Osteoblast (primary cell): ENCODE measurements at places on chromosomes 3 and 15. TPM values are rescaled to one million over a fixed set of nuclear protein-coding genes. Genes with fewer than 3 reads are reported as not detected.
A peak's percentile ranks its signal among the peaks of the same experiment; 100 is the strongest.

- DNase-seq = no peak
Measured at GRCh38 chr3:66010739-66011655, 27.7 kb downstream of the MAGI1 start.

DNA sequence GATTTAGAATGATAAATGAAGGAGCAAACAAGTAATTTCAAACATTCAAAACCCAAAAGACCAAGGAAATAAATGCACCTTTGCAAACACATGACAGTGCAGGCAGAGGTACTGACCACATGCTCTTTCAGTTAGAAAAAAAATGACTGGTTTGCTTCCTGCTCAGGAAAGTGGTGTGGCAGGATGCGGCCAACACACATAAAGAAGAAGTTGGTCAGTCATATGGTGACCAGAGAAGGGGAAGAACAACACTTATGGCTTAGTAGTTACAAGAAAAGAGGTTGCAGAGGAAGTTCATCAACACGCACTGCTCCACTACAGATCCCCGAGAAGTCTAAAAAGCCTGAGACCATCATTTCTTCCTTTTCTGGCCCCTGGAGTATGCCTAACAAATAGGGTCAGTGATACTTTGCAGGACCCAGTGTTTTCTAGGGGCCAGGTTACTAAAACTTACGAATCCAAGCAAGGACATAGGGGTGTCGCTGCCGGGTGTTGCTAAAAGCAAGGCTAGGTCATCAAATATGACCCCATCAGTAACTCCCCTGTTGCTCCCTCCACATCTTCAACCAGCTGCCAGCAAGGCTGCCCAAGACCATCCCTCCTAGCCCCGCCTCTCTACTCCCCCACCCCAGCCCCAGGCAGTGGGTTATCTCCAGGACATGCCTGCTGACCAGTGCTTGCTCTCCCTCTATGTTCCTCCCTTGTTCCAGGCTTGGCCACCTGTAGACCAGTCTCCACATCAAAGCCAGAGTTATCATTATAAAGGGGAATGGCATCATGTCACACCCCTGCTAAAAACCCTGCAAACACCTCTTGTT is 11.2 kb downstream of the ATP8B4 start:
- DNase-seq = no peak

- DNase-seq = no peak
Measured at GRCh38 chr3:99218468-99218867, 317.0 kb upstream of the DCBLD2 start.

DNA sequence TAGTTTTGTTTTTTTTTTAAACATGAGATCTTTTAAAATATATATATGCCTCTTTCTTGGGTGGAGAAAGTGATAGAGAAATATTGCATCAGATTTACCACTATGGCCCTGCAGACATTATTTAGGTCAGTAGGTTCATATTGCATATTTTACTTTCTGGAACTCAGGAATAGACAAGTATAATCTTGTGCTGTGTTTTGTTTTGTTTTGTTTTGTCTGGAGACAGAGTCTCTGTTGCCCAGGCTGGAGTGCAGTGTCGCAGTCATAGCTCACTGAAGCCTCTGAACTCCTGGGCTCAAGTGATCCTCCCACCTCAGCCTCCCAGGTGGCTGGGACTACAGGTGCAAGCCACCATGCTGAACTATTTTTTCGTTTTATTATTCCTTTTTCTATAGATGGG is 21.5 kb upstream of the DUT start:
- no peak for DNase-seq

DNA sequence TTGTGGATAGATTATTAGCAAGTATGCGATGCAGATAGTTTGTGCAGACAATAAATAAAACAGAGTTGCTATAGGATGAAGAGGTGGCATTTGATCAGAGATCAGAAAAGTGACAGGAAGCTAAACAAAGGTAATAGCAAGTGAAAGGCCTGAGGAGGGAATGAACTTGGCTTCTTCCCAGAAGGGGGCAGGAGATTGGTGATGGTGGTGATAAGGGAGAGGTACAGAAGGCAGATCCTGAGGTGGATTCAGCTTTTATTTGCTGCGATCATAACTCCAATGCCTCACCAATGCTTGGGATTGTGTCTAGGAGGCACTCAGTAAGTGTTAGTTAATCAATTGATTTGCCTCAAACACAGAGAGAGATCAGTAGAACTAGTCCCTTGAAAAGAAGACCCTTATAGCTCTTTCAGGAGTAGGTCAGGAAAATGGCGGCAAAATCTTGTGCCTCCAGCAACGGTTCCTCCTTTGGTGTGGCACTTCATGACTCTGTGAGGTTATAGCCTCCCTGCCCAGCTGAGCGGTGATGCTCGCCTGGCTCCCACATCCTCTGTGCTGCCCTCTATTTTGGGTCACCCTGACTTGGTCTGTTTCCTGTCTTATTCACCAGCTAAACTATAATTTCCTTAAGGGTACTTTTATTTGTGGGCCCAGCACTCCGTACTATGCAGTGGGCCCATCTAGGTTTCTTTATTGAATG is 37.5 kb downstream of the TGFBR2 start:
- DNase-seq = no peak

DNA sequence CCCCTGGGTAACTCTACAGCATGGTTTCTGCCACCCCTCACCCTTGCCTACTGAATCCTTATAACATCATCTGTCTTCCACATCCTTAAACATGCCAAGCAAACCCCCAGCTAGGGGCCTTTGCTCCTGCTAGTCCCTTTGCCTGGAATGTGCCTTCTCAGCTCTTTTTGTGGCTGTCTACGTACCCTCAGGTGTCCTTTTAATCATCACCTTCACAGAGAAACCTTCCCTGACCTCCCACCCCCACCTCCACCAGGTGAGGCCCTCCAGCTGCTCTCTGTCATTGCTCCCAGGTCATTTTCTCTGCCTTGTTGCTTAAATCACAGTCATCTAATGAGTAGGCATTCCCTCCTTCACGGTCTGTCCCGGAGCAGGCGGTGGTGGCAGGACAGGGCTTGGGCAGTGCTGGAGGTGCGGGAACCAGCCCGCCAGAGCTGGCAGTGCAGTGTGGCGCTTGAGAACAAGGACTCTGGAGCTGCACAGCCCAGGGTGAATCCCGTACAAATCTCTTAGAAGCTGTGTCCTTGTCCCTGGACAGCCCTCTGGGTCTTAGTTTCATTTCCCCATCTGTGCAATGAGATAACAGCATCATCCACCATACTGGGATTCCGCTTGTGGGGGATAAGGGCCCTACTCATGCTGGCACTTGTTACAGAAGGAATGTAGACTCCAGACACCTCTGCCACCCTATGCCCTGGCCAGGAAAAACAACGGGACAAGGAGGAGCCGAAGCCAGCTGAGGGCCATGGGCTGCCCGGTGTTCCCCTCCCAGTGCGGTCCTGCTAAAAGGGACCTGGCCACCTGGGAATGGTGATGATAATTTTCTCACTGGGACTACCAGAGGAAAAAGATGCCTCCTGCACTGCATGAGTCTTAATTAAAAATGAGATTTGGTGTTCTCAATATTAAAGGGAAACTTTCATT is 52.1 kb upstream of the IQSEC1 start:
- no peak for DNase-seq

DNA sequence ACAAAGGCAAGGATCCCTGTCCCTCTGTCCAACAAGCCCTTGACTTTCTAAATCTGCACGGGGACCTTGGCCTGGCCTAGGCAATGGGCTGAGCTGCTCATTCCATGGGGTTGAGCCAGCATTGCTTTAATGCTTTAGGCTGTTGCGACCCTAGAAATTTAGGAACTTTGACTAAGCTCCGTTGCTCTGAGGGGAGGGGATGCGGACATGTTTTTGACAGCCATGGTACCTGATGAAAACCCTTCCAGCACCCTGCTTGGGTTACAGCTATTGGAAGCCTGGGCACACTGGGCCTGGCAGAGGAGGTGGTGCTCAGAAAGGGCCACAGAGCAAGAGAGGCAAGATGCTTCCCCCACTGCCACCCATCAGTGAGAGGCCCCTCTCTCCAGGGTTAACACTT is 37.1 kb downstream of the SYNM start:
- no peak for DNase-seq

GRCh38 chr3:100796556-100796955 is 87.3 kb downstream of the TFG start:
- DNase-seq = no peak

GRCh38 chr3:59235634-59236012 is 185.8 kb upstream of the CFAP20DC start:
- no peak for DNase-seq

DNA sequence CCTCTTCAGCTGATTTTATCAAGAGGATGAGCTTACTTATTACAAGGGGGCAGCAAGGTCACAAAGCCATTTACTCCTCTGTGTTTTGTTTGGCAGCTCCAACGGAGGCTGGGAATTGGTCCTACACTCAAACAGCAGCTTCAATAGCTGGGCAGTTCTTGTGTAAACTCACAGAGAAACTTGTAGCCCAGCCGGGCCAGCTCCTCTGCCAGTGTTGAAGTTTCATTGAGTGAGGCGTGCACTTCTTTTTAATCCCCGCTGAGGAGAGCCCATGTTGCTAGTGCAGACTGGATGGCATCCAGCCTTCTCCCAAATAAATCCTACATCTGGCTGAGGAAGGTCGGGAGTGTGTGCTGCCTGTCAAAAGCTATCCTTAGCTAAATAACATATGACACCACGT is 59.5 kb downstream of the BFSP2 start:
- DNase-seq = no peak

- no peak for DNase-seq
Measured at GRCh38 chr15:94028809-94029208, 202.6 kb upstream of the MCTP2 start.

GRCh38 chr3:108791473-108791872 is 31.1 kb upstream of the TRAT1 start:
- DNase-seq = no peak

DNA sequence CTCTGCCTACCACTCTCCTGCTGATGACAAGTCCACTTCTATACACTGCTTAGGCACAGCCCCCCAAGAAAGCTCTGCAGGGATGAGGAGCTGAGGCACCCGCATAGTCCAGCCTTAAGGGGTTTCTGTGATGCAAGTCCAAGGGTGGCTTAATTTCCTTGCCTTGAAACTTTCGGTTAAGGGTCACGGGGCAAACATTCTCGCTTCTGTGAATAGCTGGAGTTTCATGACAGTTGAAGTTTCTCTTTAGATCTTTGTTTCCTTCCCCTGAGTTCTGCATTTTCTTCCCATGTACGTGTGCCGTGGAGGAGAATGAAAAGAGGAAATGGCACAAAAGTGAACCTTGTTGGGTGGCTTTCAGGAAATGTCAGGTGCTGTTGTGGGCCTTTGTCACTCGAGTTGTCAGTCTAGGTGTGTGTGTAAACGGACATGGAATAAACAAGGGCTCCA is 7.0 kb downstream of the GPR160 start:
- no peak for DNase-seq

DNA sequence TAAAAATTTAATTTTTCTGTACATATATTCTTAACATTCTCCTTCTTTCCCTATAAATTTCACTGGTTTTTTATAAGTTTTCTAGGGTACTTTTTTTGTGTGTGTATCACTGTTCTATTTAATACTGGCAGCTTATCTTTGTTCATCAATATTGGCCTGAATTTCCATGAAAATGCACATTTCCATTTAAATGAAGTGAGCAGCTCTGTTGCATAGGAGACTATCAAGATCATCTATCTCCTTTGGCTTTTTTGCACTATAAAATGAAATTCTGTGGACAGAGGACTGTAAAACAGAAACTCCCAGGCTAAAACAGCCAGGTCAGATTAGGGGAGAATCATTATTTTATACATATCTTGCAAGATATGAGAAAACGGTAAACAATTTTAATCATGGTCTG is 277.0 kb upstream of the ARL6 start:
- no peak for DNase-seq

GRCh38 chr3:192181151-192181550 is 546.2 kb downstream of the FGF12 start:
- DNase-seq = no peak

DNA sequence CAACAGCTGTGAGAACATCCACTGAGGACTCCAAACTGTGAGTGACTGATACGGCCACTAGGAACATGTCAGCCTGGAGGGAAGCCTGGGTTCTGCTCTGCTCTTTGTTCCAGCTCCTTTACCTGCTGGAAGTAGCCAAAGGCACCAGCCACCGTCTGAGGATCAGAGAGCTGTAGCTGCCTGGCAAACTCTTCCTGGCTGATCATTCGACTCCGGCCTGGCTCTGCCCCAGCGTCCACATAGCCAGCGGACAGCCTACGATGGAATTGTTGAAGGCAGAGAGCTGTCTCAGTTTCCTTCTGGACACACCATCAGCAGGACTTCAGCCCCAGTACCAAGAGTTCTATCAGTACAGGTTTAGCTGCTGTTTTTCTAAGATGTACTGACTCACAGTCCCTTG is 5.7 kb downstream of the LPCAT4 start:
- peak; percentile 86 for DNase-seq

GRCh38 chr3:147216143-147216673 is 190.1 kb downstream of the ZIC4 start:
- DNase-seq = no peak

DNA sequence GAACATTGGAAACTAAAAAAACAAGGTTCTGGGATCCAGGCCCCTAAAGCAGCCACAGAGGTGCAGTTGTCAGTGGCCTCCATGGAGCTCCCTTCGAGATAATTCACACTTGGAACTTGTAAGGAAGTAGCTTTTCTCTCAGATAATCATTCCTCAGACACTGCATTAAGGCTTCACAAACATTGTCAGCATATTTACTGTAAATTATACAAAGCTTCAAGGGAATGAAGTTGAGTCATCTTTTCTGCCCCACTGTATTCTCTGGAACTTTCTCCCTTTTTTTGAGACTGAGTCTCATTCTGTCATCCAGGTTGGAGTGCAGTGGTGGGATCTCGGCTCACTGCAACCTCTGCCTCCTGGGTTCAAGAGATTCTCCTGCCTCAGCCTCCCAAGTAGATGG is 7.1 kb downstream of the BLOC1S6 start:
- DNase-seq = no peak

DNA sequence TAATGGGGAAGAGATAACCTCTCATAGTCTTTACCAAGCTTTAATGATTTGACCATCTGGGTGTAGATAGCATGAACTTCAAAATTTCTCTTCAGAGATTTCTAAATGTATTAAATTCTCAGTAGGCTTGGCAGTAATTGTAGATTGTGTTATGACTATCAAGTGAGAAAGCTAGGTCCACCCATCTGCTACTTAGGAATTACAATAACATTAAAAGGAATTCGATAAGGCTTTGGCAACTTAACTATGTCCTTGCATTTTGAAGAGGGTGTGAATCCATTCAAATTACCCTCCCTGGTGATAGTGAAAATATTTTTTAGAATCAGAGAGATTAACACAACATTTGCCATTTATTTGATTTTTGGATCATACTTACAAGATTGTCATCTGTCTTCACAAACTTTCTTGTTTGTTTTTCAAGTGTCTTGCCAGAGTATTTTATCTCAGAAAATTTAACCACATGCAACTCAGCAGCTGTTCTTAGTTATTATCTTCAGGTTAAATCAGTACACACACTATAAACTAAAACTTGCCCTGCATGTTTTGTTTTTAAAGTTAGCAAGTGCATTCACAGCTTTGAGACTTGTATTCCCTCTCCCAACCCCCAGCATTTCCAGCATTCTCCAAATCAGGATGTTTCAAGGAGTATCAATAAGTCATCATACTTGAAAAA is 69.6 kb upstream of the COL8A1 start:
- DNase-seq = no peak

PAQR9 gene
- total RNA-seq = not detected in 2 replicates

PAQR5 gene
- 1.1 and 1.5 TPM in 2 replicates for total RNA-seq

ZBTB47 gene
- 39.2 and 41.3 TPM in 2 replicates for total RNA-seq

BRPF1 gene
- total RNA-seq = 14.1 and 14.5 TPM in 2 replicates

C3orf52 gene
- total RNA-seq = 3.5 and 4.0 TPM in 2 replicates

C3orf18 gene
- 17.7 and 18.8 TPM in 2 replicates for total RNA-seq

IQSEC1 gene
- 22.1 and 28.3 TPM in 2 replicates for total RNA-seq

PLAAT1 gene
- under 0.01 TPM in 1 of 2 replicates, not detected in the other for total RNA-seq
